ENCODE measurements at places on chromosomes 2 and 18. TPM values are rescaled to one million over a fixed set of nuclear protein-coding genes. Genes with fewer than 3 reads are reported as not detected.

DNA sequence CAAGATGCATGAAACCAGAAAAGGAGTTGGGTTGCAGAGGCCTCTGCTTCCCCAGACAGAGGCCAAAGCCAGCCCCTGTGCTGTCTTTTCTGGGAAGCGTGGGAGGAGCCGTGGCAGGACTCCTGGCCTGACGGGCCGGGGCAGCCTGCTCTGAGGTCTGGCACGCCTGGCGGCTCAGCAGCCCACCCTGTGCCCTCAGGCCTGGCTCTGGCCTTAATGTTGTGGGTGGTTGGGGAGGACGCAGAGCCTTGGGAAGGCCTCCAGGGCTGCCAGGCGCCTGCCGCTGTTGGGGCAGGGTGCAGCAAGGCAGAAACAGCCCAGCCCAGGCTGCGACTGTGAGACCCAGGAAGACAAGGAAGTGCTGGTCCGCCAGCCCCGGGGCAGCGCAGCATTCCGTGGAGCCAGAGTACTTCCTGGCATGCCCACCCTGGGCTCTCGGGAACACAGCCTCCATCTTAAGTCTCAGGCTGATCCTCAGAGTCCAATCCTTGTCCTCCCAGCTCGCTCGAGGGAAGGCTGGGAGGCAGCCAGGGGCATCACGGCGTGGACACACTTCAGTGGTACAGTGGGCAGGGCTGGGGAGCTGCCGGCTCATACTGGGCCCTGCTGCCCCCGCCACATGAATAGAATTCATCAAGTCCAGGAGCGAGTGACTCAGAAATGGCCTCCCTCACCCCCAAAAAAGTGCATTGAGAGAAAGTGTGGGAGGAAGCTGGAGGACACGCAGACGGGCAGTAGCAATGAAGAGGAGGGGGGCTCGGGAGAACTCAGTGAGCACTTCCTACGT is 72.6 kb downstream of the EMX1 start:
- DNase-seq, result no peak

The ZNF521 gene
- 1.4 TPM for total RNA-seq

GRCh38 chr2:18518116-18519111 is 42.0 kb downstream of the RDH14 start:
- no peak for DNase-seq

The RNF152 gene
- 0.78 TPM for total RNA-seq

The MATN3 gene
- total RNA-seq, result not detected

The GULP1 gene
- total RNA-seq, result 0.13 TPM

DNA sequence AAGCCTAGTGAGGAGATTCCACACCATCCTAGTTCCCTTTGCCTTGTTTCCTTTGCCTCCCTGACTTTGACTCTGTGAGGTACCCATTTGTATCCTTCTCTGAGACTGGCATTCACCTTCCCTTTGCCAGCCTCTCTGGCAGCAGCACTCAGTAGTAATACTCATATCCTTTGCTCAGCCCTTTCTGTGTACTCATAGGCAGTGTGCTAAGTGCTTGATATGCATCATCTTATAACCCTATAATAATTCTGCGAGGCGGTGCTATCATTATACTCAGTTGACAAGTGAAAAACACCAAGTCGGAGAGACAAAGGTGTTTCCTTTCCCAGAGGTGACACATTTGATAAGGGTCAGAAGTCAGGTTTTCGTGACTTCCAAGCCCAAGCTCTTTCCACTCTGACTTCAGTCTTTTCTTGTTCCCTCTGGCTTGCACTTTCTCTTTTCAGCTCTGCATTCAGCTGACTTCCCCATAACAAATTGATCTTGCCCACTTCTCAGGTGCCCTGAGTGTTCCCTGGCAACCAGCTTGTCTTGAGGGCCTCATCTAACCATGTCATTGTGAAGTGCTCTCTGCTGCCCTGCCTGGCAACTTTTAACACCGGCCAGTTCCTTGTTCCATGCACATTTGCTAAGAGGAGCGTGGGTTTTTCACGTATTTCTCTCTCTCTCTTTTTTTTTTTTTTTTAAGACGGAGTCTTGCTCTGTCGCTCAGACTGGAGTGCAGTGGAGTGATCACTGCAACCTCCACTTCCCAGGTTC is 94.5 kb upstream of the UPP2 start:
- DNase-seq, result no peak

DNA sequence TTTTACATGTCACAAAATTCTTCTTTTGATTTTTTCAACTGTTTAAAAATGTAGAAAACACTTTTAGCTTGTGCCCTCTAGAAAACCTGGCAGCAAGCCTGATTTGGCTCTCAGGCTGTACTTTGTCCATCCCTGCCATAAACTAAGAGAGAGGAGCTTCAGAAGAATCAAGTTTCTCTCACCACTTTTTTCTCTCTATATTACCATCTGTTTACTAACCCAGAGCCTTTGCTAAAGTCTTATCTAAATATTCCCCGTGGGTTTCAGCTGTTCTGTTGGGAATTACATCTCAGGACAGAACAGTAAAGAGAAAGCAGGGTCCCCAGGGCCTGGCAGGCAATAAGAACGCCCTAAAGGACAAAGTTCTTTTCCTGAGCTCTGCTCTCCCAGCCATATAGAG is 409.1 kb upstream of the CRIM1 start:
- DNase-seq, result no peak

The ATP6V1C2 gene
- not detected for total RNA-seq

The KCNG2 gene
- not detected for total RNA-seq

DNA sequence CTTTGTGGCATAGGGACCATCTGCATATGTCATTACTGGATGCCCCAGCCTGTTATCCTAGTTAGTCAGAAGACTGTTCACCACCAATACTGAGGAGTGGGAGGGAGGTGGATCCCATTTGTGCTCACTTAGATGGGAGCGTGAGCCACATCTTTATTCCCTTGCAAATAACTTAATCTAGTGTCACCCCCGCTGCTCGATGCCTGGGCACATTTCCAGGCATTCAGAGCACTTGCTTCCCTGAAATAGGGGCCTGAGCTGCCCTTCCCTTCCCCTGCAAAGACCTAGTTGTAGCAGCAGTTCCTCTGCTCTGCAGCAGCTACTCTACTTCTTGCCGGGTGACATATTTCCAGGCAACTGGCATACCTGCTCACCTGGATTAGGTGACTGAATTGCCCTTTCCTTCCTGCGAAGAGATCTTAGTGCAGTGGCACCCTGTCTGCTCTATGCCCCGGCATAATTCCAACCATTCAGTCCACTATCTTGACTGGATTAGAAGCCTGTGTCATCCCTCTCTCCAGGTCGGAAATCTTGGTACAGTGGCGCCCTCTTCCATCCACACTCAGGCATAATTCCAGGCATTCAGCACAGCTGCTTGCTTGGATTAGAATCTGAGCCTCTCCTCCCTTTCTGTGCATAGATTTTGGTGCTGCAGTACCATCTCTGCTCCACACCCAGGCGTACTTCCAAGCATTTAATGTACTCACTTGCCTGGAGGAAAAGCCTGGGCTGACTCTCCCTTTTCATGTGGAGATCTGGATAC is 1389.1 kb upstream of the TMEFF2 start:
- DNase-seq, result no peak

DNA sequence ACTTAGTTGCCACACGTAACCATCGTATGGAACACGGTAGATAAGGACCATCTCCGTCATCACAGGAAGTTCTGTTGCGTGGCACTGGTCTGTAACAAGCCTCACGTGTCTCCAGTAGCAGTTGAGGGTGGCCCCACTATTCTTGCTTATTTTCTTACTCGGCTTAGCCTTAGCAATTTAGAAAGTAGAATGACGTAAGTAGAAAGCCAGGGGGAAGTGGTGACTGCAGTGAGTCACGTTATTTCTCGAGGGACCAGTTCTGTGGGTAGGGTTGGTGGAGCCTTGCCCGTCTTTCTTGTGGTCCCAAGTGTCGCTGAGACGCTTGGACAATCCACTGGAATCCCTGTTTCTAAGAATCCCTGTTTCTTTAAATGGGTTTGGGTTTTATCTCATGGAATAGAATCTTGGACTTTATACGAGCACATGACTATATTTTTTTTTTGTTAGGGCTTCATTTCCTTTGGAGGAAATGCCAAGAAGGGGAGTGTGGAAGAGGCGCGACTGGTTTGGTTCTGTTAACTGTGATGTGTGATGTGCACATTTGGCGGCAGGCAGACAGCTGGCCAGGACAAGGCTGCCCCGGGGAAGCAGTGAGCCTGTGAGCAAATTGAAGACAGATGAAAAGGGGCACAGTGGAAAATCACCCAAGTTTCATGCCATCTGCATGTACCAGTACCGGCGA is 96.2 kb downstream of the CABLES1 start:
- peak; percentile 66 for DNase-seq

The GALNT5 gene
- total RNA-seq, result 0.23 TPM

The TEX44 gene
- total RNA-seq, result not detected

DNA sequence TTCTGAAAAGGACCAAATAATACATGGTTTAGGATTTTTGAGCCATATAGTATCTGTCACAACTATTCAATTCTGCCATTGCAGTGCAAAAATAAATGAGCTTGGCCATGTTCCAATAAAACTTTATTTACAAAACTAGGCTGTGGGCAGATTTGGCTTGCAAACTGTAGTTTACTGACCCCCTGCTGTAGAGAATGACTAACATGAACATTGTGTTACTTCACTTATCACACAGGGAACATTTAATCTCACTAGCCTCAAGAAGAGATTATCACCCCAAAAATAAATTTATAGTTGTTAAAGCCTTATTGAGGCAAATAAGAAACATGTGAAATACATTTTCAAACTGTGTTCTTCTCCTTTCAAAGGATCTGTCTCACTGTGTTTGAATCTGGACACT is 766.2 kb downstream of the MBD2 start:
- DNase-seq, result no peak

DNA sequence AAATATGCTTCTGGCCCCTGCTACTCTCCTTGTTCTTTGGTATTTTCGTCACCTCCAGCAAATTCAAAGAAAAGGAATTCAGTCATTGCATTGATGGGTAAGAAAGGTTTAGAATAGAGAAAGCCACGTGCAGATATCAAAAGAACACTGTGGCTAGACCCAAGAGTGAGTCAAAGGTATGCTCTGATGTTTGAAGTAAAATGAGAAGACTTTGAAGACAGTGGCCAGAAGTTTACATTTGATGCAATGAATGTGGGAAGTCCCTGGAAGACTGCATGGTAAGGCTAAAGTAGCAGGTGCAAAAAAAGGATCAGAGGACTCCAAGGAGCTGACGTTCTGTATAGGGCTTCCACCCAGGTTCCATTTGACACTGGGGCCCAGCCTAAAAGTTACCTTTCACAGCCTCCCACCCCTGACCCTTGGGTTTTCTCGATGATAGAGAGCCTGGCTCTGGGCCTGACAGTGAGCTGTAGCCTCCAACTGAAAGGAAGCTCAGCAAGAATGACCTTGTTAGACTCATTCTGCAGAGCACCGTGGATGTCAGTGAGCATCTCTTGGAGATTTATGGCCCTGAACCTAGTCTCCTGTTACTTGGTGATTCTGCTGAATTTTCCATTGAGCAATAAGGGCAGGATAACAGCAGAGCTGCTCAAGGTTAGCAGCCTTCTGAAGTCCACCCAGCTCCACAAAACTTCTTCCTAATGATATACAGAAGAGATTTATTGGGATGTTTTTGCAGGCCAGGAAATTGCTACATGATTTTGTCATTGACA is 223.7 kb upstream of the RBBP8 start:
- DNase-seq, result no peak

- DNase-seq, result no peak
Observed at GRCh38 chr2:134253804-134254203, at the start of gene MGAT5. Gene MGAT5, plus strand, starts transcription at chr2:134254072. Its CDS starts 332 bp downstream, at chr2:134254404.

Data from T-cell (primary cell).